Daoy (cell line): ENCODE measurements at places on chromosomes 2 and 18.

DNA sequence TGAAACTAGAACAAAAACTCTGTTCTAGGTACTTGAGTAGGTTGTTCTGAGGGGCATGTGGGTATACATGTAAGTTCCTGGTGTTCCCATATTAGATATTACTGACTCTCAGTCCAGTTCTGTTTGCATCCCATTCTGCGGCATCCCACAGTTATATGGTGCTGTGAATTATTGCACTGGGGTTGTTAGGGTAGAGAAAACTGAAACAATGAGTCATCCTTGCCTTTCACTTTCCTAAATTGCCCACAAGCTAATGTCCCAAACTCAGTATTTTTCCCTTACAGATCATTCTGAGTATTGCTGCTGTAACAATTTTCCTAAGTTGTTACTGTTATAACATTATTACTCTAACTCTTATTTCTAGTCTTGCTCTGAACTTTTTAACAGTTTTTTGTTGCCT, 3.0 kb downstream of the WDR75 start:
- peak; percentile 29 for DNase-seq

DNA sequence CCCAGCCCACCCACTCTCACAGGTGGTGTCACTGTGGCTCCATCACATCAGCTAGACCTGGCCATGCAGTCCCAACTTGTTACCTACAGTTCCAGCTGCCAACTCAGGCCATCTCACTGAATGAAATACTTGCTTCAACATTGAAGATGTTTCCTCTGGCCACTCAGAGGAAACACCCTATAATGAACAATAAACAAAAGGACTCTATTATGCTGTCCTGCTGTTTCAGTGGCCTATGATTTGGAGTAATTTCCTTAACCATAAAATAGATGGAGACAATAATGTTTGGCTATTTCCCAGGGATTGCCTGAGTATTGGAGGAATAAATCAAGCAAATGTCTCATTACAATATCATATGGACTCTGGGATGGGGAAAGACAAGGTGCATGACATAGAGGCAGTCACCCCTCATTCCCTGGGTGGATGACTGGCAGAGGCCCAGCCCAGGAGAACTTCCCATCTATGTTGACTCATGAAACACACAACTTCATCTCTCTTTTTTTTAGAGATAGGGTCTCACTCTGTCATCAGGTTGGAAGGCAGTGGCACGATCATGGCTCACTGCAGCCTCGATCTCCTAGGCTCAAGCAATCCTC, 134.4 kb downstream of the TGIF1 start:
- no peak for DNase-seq

DNA sequence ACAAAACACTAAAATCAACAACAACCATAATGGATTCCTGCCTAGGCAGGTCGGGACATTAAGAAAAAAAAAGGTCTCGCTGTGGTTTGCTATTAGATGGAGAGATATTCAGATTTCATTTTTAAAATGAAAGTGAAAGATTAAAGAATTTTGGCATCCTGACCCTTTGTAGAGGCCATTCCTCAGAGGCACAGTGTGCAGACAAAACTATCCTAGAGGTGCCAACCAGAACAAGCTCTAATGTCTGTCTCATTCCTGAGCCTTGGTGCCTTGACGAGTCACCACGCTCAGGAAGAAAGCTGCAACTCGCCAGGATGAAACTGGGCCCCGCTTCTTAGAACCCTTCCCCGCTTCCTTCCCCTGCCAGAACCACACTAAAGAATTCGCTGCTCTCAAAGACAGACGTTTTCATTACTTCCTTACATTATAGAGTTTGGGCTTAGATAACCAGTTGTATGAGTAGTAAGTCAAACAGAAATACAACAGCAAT, 156.0 kb downstream of the TGIF1 start:
- peak; percentile 63 for DNase-seq

DNA sequence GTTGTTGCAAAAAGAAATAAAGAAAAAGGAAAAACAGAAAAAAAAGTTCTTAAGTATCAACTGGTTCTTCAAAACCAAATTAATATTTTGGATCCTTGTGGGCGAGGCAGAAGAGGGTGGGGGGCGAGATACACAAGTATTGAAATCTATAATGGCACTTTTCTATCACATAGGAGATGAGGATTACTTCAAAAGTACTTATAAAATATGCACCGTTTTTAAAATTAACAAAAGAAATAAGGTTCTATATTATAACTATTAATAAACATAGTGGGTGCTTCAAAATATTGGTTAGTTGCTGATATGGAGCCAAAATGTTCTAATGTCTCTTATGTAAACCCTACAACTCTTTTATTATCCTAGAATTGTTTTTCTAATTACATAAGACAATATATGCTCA, 2.1 kb downstream of the FECH start:
- DNase-seq: no peak

DNA sequence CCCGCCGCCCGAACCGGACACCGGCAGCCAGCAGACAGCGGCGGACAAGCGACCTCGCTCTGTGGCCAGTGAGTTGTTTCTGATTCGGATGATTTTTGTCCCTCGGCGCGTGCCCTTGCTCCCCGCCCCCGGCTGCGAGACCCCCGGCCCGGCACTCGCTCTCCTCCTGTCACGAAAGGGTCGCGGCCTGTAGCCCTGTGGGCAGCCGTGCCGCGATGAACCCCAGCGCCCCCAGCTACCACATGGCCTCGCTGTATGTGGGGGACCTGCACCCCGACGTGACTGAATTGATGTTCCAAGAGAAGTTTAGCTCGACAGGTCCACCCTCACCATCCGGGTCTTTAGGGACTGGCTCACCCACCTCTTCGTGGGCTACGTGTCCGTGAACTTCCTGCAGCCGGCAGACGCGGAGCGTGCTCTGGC, 1257.5 kb upstream of the ACVR2A start:
- no peak for DNase-seq

GRCh38 chr2:75033516-75033915, 75.1 kb downstream of the POLE4 start:
- no peak for DNase-seq

GRCh38 chr2:236674238-236674637, 104.6 kb downstream of the ACKR3 start:
- DNase-seq: no peak

DNA sequence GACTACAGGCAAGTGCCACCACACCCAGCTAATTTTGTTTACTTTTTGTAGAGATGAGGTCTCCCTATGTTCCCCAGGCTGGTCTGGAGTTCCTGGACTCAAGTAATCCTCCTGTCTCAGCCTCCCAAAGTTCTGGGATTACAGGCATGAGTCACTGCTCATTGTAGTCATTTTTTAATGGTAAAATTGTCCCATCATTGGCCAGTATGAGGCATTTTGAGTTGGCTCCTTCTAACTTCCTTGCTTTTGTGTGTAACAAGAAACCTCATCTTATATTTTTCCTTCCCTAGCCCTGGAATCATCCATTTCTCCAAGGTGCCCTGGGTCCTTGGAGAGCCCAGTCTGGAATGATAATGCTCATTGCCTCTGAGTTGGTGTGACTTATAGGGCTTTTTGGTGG, 148.5 kb downstream of the INHBB start:
- DNase-seq: no peak

DNA sequence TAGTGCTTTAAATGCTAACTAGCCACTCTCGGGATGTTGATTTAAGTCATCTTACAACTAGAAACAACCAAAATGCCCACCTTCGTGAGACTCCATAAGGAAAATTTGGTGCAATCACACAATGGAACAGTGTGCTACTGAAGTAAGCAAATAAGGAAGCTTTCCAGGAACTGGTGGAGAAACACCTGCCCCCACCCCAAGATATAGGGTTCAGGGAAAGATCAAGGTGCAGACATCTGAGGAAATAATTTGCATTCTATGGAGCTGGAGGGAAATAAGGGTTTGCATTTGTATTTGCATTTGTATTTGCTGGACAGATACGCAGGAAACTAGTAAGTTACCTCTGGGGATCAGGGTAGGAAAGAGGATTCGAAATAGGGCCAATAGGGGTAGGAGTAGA, 90.9 kb downstream of the ACAA2 start:
- DNase-seq: no peak

DNA sequence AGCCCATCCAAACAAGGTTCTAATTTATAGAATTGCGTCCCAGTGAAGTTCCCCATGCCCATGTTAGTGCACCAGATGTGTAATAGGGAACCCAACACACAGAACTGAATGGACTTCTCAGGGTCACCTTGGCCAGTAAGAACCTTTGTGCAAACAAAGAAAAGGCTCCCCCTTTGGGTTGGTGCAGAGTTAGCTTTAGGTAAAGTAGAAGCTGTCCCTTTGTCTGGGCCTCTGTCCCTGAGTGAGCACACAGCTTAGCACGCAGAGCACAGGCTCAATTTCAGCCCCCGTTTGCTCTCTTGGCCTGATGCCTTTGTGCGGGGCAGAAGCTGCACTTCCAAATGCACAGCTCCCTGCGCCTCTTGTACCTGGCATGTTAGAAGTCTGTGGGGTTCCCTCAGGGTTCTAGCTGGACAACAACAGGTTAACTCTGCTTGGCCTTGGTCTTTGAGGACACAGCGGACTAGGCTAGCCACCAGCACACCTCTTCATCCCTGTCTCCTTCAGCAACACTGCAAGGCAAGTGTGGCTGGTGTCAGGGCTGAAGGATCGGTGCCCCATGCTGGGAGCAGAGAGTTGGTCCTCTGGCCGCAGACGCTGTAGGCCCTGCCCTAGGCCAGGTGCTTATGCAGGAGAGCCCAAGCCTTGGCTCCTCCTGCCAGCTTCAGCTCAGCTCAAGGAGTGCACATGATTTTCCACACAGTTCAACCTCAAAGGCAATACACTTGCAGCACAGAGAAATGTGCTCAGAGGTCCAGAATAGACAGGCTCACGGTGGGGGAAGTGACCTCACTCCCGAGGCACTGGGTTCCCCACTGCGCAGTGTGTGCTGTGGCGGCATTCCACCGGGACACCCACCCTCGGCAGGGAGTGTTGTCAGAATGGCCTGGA, 73.3 kb upstream of the FOSL2 start:
- DNase-seq: no peak
